ENCODE measurements at places on chromosomes 3 and 15.
A peak's percentile ranks its signal among the peaks of the same experiment; 100 is the strongest.

GRCh38 chr3:195613468-195614069 lies 29.8 kb upstream of the APOD start:
- DNase-seq, result no peak

DNA sequence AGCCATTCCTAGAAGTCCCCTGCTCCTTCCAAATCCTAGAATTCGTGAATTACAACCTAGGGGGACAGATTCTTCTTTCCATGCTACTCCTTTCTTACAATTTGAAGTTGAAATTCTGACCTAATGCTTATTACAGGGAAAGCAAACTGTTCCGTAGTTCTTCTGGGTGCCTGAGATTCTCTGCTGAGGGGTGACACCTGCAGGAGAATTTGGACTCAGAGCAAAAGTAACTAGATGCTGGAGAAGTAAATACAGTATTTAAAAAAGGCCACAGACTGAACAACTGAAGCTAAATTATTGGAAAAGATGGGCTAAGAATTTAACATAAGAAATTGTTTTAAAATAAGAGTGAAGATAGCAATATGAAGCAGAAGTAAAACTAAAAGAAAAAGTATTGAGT lies 37.9 kb downstream of the ACAD9 start:
- DNase-seq, result no peak

DNA sequence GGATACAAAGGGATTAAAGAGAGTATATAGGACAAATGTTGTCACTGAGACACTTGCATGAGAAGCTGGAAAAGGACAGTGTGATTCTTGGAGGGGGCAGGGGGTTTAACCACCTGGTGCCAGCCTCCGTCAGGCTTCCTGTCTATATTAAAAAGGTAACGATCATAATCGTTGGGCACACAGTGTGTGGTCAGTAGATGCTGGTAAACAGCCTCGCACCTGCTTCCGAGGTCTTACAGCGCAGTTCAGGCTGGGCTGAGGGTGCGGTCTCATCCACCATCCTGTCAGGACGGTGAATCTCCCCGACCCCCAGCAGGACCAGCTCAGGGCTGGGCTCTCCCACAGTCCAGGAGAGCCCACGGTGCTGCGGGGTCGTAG lies 47.7 kb upstream of the SMAD6 start:
- no peak for DNase-seq

- DNase-seq, result no peak
Measured at GRCh38 chr3:46936733-46937250, 39.8 kb downstream of the CCDC12 start.

DNA sequence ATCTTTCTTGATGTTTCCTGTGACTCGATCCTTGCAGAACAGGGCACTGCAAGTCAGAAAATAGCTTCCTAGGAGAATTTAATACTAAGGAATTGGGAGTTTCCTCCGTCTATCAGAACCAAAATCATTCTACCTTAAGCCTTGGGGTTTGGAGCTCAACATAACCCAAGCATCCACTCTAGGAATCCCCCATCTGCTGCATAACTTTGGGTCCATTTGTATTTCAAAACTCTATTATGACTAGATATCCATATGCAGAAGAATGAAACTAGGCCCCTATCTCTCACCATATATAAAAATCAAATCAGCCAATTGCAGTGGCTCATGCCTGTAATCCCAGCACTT lies 61.7 kb upstream of the AKAP13 start:
- no peak for DNase-seq

DNA sequence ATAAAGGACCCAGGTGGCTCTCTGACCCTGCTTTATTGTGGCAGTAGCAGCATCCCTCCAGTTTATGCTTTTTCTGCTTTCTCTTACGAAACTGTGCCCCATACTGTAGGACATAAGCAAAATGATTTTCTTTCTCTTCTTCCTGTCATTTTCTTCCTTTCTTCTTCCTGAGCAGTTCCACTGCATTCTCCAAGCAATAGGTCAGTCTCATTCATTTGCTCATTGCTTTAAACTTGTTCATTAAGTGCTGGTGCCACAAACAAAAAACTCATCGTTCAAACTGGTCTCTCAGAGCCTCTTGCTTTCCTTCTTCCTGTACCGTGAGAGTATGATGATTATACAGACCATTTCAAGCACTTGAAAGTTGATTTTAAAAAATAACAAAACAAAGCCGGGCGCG lies 66.8 kb downstream of the PDE8A start:
- no peak for DNase-seq

- no peak for DNase-seq
Measured at GRCh38 chr15:48282216-48282615, 49.0 kb upstream of the DUT start.

GRCh38 chr3:103295974-103296570 lies 861.3 kb downstream of the ZPLD1 start:
- no peak for DNase-seq

- DNase-seq, result no peak
Measured at GRCh38 chr3:88038566-88038965, 20.2 kb downstream of the CGGBP1 start.

DNA sequence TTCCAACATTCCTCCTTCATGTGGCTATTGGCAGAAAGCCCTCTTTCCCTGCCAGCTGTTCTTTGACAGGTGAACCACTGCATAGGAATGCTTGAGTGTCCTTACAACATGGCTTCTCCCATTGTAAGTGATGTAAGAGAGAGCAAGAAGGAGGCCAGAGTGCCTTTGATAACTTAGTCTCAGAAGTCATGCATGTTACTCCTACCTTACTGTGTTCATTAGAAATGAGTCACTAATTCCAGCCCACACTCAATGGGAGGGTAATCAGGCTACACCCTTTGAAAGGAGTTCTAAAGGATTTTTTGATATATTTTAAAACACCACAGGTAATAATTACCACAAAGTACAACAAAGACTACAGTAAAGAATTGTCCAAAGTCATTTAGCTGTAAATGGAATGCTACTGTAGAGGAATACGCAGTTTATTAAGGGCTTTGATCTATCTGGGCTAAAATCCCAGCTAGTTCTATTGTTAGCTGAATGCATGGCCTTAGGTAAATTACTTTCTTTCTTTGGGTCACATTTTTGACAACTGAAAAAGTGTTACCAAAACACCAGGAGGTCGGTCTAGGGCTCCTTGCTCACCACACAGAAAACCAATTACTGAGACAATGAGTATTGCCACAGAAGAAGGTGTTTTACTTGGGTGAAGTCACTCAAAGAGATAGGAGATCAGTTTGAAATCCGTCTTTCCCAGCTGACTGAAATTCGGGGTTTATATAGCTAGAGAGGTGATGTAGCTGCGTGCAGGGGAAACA lies 154.9 kb downstream of the GRM7 start:
- no peak for DNase-seq

GRCh38 chr3:53375019-53375418 lies 27.7 kb upstream of the DCP1A start:
- DNase-seq, result peak; percentile 65

DNA sequence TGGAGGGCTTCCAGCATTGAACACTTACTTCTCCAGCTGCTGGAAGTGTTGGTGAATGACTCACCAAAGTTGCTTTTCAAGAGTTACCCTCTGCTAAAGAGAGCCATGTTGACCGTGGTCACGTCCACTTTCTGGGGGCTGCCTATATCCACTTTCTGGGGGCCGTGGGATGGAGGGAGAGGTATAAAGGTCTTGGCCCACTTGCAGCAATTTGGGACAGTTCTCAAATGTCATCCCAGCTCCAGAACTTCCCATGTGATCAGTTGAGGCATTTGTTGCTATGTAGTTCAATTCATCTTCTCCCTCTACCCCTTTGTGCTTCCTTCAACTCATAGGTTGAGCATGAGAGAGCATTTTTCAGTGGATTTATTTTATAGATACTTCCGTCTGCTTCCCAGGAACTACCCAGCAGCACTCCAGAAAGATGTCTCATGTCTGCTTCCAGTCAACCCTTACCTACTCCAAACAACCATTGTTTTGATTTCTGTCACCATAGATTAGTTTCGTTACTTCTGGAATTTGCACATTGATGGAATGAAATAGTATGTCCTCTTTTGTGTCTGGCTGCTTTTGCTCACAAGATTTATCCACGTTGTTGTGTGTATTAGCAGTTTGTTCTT lies 130.6 kb downstream of the TCF12 start:
- no peak for DNase-seq

DNA sequence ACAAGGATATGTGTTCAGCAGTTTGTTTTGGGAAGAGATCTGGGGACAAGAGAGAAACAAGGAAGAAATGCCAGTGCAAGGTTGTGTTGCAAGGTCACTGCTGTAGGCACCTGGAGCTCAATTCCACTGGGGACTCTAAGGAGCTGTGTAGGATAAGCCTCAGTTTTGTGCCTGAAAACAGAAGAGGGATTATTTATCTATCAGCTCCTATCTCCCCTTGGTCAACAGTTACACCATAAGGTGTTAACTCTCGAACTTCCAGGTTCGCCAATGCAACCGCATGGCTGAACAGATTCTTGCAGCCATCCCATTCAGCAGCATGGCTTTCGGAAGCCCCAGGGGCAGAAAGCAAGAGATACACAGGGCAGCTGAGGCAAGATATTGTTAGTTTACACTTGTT lies 41.6 kb upstream of the CNOT10 start:
- no peak for DNase-seq

DNA sequence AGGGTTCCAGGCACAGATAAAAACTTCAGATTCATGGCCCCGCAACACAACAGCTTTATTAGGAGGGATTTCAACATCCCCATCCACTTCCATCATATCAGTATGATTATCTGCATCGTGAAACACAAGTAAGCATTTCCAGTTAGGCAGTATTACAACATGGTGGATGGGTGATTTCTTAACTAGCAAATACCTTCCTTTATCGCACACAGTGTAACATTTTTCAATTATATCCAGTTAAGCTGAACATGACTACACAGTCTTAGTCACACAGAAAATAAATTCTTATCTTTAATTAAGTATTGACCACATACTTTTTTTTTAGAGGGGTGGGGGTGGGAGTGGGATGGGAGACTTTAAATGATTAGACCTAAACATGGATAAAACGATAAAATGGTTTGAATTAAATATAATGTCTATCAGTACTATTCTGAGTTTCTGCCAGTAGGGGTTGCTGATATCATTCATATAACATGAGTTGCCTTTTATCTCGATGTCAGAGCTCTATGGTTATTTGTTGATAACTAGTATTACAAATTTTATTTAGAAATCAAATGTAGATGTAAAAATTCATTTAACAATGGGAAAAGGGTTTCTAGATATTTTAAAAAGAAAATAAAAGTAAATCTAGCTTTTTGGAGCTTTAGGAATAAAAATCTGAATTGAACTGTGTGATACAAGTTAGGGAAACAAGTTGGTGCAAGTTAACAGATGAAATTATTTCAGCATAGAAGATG lies 146.6 kb downstream of the TBL1XR1 start:
- no peak for DNase-seq

DNA sequence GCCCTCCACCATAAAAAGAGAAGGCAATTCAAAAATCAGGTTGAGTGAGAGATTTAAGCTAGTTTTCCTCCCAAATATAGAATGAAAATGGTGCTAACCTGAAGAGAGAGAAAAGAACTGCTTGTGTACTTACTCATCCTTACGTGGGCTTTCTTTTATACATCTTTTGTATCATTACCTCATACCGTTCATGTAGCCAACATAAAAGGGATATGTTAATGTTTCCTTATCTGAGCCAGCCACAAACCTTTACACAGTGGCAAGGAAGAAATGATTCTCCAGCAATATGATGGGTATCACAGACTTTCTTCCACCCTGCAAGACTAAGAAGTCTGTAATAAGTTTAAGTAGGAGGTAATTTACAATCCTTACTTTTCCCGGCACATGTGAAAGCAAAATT lies 600.8 kb upstream of the ZNF385D start:
- DNase-seq, result no peak

GRCh38 chr3:54045061-54045815 lies 77.1 kb upstream of the CACNA2D3 start:
- DNase-seq, result no peak

DNA sequence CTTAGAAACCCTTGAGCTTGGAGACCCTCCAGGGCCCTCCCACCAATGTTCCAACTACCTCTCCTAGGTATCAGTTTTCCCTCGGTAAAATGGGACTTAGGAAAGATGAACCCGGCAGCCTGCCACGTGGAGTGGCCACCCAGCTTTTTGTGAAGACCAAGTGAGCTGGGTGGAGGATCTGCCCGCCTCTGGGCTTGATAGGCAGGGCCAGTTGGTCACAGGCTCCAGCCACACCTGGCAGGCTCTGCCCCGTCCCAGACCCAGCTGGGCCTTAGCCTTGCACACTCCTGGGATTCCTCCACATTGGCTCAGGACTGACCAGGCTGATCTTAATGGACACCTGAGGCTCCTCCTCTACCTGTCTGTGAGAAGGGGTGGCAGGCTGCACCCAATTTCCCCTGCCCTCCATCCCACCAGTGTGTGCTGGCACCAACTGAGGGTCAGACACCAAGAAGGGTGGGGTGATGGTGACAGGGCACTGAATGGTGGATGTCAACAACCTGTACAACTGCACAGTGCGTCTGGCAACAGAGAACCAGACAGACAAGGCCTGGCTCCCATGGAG lies 761 bp upstream of the GRIP2 start:
- no peak for DNase-seq

DNA sequence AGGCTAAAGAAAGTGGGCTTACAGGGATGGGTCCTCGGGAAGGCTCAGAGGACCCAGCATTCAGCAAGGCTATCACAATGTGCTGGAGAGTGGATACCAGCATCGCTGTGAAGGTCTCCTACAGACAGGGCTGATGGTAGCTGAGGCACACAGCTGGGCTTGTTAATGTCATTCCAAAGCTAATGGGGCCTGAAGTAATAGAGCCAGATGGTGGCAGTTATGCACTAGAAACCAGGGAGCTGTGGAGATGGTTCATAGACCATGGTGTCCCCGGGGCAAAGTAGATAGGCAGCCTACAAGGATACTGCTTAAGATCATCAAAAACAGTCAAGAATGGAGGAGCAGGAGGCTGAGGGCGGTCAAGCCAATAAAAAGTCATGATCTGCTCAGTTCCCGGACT lies 24.8 kb upstream of the BOC start:
- no peak for DNase-seq

DNA sequence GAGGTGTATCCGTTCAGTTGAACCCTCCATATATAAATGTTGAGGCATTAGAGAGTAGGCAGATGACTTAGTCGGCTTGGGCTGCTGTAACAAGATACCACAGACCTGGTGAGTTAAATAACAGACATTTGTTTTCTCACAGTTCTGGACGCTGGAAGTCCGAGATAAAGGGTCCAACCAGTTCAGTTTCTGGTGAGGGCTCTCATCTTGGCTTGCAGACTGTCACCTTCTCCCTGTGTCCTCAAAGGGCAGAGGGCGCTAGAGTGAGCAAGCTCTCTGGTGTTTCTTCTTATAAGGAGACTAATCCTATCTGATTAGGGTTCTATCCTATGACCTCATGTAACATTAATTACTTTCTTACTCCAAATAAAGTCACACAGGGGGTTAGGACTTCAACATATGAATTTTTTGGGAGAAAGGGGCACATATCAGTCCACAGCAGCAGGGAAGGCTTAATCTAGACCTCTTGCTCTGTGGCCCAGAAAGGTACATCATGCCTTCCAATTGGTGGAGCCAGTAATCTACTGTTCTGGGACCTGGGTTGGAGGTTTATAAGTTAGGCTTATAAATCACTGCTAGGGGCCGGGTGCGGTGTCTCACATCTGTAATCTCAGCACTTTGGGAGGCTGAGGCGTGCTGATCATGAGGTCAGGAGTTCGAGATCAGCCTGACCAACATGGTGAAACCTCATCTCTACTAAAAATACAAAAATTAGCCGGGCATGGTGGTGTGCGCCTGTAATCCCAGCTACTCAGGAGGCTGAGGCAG lies 26.3 kb upstream of the SLC28A2 start:
- DNase-seq, result no peak
